ENCODE measurements at places on chromosomes 16 and 17.

DNA sequence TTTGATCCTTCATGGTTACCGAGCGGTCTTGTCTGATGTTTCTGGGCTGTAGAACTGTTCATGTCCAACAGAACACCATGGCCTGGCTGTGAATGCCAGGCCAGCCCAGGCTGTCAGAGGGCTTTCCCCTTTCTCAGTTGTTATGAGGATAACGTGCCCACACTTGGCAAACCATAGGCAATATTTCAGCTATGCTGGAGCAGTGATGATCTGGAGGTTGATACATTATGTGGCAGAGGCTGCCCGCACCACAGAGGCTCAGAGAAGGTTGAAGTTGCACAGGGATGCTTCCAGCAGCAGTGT, 92.9 kb downstream of the C16orf78 start:
- DNase-seq, result no peak

DNA sequence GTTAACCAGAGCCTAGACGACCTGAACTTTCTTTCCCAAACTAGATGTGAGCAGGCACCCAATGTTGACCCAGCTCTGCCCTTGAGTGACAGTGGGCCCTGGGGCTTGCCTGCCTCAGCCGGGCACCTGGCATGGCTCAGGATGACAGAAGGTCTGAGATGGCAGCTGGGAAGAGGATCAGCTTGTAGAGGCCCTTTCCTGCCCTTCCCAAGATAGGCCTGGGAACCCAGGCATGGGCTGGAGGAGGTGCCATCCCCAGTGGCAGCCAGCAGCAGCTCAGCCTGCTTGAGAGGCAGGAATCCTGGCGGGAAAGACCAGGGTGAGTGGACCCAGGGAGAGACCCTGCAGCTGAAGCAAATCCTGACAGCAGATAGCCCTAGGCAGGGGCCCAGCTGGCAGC, 59.1 kb downstream of the PIPOX start:
- no peak for DNase-seq

GRCh38 chr16:47308601-47309000, 152.3 kb downstream of the ITFG1 start:
- no peak for DNase-seq

GRCh38 chr16:75252049-75252864, 833 bp upstream of the BCAR1 start:
- DNase-seq, result no peak

GRCh38 chr17:37766971-37767370, 22.1 kb upstream of the HNF1B start:
- DNase-seq, result no peak

DNA sequence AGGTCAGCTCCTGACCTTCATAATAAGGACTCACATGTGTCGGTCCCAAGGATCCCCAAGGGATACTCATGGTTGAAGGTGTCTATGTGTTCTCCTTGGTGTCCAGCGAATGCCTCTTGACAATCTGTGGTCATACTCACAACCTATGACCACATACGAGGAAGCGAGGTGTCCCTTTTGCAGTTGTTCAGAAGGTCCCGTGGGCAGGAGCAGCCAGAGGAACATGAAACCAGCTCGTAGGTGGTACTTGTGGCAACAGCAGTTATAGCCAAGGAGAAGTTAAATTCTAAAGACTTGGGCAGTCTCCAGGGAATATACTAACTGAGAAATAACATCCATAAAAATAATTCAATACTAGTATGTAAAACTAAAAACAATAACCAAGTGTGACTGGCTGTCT, 685.3 kb downstream of the WWOX start:
- no peak for DNase-seq

DNA sequence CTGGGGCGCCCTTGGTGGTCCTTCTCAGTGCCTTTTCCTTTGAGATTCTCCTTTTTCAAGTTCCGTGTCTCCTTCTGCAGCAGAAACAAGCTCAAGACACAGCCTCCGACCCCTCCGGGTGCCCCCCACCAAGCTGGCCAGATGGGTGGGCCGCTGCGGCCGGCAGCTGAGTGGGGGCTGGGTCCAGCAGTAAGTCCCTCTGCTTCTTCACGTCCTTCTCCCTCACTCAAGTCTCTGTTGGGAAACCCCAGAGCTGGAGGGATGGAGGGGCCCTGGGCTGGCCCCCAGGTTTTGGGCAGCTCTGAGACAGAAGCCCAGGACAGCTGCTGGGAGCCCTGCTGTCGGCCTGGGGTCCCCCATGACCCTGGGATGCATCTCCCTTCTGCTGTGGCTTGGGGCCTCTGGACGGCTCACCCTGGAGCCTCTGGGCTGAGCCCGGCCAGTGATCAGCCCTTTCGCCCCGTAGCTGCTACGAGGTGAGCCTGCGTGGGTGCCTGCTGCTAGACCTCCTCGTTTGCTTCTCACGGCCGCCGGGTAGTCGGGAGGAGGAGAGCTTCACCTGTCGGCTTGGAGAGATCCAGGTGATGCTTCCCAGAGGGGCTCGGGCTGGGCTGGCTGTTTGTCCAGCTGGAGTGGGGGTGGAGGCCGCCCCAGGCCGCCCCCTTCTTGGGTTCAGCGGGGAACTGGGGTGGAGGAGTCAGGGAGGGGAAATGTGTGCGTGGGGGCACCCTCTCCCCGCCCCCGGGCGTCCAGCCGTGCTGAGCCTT, 10.7 kb downstream of the ENGASE start:
- DNase-seq, result no peak

Measured in stimulated activated CD8-positive, alpha-beta memory T cell treated with anti-CD3 and anti-CD28 coated beads, Interleukin-7, amount 100 ng/mL, for 48 hours (primary cell).